ENCODE measurements at places on chromosomes 6 and 20.

DNA sequence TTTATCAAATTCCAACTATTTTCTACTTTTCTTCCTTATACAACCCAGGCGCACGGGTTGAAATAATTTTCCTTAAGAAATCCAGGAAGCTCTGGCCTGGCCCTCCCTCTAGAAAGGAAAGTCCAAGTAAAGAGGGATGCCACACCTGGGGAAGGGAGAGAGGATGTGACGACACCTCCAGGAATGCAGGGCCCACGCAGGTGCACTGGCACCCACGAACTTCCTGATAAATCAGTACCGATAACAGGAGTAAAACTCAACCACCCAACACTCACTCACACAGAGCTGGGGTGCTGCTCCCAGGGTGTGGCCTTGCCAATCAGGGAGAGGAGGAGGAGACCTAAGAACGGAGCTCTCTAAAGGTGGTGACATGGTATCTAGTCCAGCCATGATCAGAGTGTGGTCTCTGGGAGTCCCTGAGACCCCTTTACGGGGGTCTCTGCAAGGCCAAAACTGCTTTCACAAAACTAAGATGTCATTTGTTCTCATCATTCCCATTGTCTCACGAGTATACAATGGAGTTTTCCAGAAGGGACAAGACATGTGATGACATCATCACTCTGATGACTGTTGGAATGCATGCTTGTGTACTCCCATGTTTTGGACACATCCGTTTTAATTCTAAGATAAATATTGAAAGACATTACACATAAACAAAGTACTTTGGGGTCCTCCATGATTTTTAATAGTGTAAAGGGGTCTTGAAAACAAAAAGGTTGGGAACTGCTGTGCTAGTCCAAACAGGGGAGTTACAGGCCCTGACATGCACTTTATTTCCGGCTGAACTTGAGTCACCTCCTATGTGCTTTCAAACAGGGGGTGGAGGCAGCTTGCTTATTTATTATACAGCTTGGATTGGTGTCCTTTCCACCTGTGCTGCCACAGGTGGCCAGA, 2.2 kb upstream of the PARD6B start:
- DNase-seq = no peak

DNA sequence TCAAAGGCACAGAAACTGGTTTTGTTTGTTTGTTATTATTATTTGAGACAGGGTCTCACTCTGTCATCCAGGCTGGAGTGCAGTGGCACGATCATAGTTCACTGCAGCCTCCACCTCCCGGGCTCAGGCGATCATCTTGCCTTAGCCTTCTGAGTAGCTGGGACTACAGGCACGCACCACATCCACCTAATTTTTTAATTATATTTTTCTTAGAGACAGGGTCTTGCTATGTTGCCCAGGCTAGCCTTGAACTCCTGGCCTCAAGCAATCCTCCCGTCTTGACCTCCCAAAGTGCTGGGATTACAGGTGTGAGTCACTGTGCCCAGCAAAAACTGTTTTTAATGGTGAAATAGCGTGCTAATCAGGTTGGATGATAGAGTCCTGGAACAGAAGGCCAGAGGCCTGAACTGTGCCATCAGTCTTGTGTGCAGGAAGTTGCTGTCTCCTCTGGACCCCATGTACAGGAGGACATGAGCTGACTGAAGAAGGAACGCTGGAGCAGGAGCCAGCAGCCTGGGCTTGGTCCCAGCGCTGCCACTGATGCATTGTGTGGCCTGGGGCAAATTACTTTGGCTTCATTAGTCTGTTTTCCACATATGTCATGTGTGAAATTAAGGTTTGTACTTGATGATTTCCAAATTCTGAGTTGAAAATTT, 4.9 kb downstream of the TM9SF4 start:
- DNase-seq = no peak

- DNase-seq = no peak
Observed at GRCh38 chr6:169529931-169530751, 171.7 kb downstream of the WDR27 start.

GRCh38 chr6:167683028-167683862, 143.5 kb upstream of the AFDN start:
- DNase-seq = no peak

- DNase-seq = no peak
Observed at GRCh38 chr6:111687652-111688051, 82.0 kb upstream of the TRAF3IP2 start.

DNA sequence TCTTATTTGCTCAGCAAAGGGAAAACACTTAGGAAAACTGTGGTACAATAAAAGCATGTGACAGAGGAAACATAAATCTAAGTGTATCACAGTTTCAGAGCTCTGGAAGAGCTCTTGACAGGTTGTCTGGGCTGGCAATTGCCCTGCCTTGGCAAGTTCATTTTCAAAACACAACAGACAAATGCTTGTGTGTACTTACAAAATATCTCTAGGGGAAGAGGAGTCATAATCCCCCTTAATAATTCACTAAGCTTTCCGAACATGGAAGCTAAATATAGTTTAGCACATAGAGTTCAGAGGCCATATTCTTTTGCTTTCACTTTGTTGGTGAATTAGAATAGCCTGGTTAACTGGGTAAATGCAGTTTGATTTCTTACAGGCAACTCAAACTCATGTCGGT, 211.6 kb upstream of the THEMIS start:
- DNase-seq = no peak

DNA sequence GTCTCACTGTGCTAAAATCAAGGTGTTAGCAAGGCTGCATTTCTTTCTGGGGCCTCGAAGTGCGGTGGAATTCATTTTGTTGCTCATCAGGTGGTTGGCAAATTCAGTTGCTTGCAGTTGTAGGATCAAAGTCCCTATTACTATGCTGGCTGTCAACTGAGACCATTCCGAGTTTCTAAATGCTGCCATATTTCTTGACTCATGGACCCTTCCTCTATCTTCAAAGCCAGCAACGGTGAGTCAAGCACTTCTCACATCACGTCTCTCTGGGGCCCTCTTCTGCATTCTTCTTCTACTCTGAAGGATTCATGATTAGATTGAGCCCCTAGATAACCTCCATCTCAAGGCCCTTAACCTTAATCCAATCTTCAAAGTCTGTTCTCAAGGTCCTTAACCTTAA, 619.7 kb downstream of the HACE1 start:
- no peak for DNase-seq

GRCh38 chr6:52568320-52568719, 8.5 kb downstream of the TRAM2 start:
- no peak for DNase-seq

DNA sequence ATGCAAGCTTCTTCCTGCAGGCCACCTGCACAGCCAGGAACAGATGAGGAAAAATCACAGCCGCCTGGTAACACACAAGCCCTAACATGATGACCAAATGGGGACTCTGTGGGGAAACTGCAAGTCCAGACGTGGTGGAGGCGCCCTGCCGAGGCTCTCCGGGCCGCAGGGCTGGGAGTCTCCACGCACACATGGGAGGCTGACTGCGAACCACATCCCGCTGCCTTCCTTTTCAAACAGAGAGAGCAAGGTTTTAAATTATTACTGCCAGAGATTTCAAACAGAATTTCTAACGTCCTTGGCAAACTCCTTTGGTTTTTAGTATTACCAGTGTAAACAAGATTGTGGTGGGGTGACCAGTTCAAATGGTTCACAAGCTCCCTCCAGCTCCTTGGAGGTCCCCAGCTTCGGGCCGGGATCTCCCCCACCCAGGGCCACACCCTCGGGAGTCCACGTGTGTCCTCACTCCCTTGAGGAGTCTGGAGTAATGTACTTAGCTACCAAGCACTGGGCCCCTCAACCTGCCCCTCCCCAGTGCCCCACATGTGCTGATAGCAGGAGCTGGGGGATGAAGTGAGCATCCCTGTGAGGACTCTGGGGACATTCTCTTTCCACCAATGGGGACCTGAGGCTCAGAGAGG, 252.7 kb downstream of the TAF4 start:
- DNase-seq = no peak

DNA sequence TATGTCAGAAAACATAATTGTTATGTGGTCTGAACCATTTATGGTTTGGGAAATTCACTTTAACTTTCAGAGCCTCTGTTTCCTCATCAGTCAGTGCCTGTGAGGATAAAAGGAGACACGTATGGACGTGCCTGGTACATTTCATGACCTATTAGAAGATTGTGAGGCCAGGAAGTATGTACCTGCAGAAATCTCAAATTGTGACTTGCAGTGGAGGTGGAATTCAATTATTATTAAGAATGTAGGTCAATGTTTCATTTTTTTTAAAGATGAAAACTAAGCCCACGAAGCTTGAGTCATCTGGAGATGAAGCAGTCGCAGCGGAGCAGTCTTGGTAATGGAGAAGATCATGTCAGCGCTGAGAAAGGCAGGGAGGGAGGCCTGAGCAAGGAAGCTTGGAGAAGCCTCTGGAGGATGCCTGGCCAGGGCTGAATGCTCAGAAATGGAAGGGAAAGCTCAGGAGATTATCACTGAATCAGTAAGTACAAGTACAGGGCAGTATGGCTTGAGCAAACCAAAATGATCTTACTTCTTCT, 3.9 kb upstream of the DSE start:
- no peak for DNase-seq

DNA sequence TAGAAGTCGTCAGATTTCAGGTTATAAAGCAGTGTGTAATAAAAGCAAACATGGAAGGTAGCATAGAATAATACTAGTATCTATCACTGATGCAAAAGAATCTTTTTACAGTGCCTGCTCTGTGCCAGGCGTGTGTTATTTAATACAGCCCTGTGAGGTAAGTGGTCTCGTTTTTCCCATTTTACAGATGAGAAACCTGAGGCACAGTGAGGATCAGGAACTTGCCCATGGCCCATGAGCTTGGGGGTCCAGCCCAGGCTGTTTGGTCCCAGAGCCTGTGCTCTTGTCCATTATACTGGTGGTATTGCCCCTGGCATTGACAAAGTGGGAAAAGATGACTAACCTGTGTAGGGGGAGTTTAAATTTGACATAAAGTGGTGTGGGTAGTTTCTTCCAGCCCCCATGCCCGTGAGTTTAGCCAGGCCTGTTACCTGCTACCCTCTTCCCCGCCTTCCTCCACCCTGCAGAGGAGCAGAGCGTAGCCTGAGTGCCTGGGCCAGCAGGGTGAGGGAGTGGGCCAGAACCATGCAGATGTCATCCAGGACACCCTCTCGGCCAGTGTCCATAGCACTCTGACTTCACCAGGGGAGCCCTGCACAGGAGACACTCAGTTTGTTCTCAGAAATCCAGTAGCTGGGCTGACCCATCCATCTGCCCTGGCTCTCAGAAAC, 16.6 kb downstream of the WRNIP1 start:
- no peak for DNase-seq

All from activated CD4-positive, alpha-beta T cell treated with anti-CD3 and anti-CD28 coated beads for 4 hours (primary cell).